ENCODE measurements at places on chromosomes 2 and 18. TPM values are rescaled to one million over a fixed set of nuclear protein-coding genes. Genes with fewer than 3 reads are reported as not detected.

Gene SGO2
- 2.5 TPM for total RNA-seq

- no peak for DNase-seq
Measured at GRCh38 chr2:120418174-120418787, 72.3 kb downstream of the INHBB start.

- DNase-seq: no peak
Measured at GRCh38 chr2:217650716-217651360, 352.0 kb downstream of the TNS1 start.

DNA sequence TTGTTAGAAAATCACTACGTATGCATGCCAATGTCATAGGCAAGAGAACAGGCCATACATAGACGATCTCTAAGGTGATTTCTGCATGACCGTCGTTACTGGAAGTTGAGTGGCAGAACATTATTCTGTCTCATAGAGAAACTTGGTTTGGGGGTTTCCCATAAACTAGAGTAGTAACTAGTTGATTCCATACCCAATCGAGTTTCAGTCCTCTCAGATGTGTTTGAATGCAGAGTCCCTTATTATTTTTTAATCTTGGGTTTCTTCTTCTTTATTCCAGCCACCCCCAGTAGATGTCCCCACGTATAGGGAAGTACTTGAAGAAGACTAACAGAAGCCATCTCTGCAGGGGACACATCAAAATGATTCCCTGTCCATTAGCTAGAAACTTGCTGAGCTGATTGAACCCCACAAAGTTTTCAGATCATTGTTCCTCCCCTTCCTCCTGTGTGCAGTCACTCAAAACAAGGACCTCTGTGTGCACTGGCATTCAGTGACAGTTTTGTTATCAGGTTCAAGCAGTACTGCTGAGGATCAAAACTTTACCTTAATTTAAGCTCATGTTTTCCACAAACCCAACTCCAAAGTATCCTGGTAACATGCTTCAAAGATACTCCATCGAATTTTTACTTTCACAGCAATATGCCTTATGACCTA, 68.4 kb upstream of the CDCA7 start:
- DNase-seq: no peak

GRCh38 chr2:6835467-6835866, 30.2 kb downstream of the CMPK2 start:
- DNase-seq: no peak

GRCh38 chr2:36380624-36381481, 25.3 kb downstream of the CRIM1 start:
- no peak for DNase-seq

- no peak for DNase-seq
Measured at GRCh38 chr2:44941551-44942234, at the start of gene SIX3. Gene SIX3 (plus strand): TSS chr2:44941702. CDS start chr2:44942105, 403 bp downstream.

GRCh38 chr2:160247296-160248035, 47.4 kb upstream of the ITGB6 start:
- DNase-seq: no peak

DNA sequence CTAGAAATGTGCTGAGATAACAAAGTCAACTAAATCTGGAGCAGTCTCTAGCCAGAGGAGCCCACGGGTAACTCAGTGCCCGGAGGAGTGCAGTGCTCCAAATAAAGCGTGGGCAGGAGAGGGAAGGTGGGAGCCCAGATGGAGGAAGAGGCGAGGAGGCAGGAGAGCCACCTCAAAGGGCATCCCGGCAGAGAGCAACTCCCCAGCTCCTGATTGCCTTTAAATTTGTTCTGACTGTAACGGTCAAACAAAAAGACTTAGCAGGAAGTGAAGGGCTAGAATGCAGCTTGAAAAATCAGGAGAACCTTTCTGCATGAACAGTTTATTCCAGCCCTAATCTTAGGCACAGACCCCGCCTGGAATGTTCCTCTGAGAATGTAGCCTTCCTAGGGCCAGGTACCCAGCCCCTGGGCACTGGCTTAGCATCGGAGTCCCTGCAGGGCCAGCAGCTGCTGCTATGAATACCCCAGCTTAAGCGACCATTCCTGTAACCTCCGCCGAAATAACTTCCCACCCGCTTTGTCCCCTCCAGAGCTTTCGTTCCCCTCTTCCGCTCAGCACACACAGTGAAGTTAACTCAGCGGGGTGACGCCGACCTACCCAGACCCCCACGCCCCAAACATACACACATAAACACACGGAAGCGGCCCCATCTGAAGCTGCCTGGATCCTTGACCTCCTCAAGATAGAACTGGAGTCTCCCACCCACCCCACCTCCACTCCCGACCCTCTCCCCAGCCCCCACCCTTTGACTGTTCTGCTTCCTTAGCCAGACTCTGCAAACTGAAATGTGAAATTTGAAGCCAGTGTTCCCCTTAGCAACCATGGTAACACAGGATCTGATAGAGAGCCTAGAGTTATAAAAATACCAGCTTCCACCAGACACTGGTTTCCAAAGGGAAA, 123.2 kb downstream of the SMAD7 start:
- peak; percentile 58 for DNase-seq

DNA sequence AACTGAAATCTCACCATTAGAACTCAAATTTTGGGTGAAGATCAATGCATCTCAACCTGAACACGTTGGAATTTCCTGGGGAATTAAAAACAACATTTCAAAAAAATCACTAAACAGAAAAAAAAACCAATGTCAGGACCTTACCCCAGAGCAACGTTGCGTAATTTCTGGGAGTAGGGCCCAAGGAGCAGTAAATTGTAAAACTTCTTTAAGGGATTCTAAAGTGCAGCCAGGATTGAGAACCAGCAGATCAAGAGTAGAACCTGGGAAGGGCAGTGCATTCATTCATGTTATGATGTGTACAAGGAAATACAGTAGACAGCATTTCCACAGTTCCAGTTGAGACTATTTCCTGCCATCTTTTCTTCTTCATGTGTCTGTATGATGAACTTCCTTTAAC, 56.9 kb downstream of the RHBDD1 start:
- no peak for DNase-seq

- DNase-seq: no peak
Measured at GRCh38 chr2:222146488-222146887, 152.3 kb downstream of the PAX3 start.

DNA sequence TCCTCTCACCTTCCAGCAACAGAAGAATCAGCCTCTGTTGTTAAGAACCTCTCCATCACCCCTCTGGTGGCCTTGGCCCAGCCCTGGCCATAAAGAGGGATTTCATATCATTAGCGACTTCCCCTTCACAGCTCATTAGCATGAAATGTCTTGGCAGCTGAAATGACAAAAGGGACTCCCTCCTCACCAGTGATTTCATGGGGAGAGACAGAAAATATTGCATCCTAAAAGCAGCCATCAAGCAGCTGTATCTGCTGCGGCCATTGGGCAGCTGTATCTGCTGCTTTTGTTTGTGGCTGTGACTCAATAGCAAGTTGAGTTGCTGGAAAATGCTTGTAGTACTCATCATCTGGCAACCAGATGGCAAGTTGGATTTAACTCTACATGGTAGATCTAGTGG, 105.9 kb upstream of the RMDN2 start:
- DNase-seq: no peak
